Motor neuron (in vitro differentiated cells): ENCODE measurements at places on chromosomes 3 and 15.

DNA sequence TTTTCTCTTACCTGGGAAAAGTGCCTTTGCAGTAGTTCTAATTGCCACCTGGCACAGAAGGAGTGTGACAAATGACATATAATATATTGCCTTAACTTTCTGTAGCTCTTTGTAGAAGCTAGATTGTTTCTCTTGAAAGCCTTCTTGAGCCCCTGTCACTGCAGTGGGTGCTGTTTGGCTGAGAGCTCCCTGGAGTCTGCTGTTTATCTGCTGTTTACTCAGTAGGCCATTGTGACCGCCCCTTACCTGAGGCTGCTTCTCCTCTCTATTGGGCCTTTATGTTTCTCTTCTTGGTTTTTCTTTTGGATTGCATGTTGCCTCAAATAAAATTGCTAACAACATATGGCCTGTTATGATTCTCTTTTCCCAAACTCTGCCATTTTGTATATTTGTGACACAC is 16.7 kb downstream of the MAP2K5 start:
- no peak for ATAC-seq

DNA sequence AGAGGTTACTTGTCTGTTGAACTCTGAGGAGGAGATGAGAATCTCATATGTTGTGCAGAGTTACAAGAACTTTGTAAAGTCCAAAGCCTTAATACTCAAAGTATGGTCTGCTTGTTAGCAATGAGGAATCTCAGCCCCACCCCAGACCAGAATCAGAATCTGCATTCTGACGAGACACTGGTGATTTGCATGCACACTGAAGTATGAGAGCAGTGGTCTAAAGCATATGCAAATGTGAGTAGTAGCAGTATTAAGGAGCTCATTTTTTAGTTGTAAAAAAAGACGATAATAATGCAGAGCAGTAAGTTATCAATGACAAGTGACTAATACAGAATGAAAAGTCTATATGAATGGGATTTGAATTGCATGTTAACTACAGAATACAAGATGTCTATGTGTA is 327.7 kb downstream of the RYR3 start:
- ATAC-seq = peak; percentile 96

DNA sequence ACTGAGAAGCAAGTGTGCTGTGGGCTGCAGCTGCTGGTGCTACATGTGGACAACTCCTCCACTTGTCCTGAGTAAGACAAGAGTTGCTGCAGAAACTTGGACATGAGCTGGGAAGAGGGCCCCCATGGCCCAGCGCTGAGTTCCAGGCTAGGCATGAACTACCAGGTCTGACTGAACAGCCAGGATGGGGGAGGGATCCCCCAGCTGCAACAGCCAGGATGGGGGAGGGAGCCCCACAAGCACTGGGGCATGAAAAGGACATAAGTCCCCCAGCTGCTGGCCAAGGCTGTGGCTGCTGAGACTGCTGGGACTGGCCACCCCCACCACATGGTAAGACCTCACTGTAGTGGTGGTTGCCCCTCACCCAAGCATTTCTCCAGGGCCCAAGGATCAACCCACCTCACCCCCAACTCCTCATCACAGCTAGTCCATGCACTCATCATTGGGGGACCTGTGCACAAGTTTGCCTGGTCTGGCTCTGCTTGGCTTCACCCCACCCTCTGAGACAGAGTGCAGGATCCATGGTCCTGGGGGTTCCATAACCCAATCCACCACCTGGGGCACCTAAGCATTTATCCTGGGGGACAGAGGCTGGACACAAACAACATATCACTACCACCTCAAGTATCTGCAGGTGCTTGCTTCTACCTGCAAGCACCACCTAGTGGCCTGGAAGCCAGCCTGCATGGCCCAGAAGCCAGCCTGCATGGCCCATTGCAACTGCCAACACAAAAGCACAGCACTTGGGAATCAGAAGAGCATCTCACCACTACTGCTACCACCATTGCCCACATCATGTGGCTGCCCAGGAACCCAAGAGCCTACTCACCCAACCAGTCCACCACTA is 84.5 kb upstream of the STT3B start:
- no peak for ATAC-seq

DNA sequence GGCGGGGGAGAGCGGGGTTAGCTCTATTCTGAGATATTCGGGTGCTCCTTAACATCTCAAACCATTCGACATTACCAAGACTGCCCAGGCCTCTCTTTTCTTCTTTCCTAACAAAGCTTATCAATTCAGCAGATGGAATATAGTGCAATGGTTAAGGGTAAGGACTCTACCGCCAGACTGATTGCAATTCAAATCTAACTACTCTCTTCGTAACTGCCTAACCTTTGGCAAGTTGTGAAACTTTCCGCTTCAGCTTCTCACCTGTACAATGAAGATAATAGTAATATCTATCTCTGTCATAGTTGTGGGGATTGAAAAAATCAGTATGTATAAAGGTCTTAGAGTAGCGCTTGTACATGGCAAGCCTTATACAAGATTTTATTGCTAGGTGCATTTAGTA is 972 bp downstream of the UBA5 start:
- ATAC-seq = no peak

GRCh38 chr3:187986514-187986934 is 167.4 kb upstream of the LPP start:
- peak; percentile 80 for ATAC-seq

DNA sequence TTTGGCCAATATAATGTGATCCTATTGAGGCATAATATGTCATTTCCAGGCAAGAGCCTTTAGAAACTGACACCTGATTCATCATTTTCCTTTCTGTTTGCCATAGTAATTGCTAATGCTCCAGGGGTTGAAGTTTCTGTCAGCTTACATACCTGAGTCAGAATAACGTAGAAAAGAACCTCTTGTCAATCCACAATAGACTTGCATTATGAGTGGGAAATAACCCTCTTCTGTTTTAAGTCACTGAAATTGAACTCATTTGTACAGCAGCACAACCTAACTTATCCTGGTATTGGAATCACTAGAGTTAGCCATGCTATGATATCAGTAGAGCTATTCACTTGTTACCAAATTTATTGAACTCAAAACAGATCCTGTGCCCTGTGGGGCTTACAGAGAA is 101.7 kb upstream of the TP63 start:
- ATAC-seq = no peak

- peak; percentile 82 for ATAC-seq
These were observed 136.7 kb upstream of the TLE3 start for GRCh38 chr15:70234256-70234905.

DNA sequence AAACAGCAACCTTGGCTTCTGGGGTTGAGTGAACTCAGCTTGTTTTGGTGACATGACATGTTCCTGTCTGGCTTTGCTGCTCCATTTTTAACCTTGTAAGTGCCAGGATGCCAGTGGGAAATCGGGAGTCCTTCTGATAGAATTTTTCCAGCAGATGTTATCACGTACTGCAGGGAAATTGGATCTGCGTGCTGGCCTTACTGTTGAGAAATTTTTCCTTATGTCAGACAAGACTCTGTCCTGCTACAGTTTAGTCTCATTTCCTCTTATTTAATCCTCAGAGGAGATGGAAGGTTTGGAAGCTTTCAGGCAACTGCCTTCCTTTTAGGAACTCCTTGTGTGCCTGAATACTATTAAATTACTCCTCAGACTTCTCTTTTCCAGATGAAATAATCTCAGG is 80.6 kb downstream of the PGPEP1L start:
- no peak for ATAC-seq

- ATAC-seq = no peak
These were observed 19.2 kb upstream of the ITPKA start for GRCh38 chr15:41474436-41474835.

DNA sequence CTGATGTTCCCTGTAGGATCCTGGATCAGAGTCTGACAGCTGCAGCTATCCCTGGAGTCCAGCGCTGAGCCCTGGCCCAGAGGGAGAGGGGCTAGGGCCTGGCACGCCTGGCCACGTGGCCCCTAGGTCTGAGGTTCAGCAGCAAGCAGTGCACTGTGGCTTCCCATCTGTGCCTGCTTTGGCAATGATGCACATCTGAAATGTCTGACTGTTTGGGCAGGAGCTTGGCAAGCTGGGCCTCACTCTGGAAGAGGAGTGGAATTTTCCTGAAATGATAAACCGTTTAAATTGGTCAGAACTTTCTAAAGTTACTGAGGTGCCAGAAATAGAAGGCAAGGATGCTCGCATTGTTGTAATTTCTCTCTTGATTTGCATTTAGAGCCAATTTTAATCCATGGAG is 48.8 kb upstream of the MRPS22 start:
- ATAC-seq = no peak

DNA sequence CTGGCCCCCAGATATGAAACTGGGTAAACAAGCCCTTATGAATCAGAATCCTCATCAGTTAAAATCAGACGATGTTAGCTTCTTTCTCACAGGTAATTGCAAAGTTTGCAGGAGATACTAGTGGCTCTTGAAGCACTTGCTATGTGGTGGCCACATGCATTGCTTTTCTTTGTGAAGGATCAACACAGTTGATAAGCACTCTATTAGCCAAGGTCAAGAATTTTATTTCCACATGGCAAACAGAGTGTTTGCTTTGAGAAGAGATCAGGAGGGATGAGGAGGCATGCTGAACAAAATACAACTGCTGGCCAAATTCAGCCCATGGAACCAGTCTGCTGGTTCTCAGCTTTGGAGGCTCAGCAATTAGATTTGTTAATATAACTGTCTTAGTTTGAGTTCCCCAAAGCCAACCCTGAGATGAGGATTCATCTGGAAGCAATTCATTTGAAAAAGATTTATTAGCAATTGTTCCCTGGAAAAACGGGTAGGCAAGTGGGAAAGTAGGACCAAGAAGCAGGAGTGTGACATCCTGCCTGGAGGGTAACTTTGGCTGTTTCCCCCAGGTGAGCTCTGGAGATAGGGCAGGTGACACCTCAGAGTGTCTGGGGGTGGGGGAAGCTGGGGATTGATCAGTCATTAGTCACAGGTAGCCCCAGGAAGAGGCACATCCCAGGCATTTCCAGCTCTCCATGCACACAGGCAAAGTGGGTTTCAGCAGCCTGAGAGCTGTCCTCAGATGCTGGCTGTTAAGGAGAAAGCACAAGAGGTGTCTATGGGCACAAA is 180.3 kb downstream of the ABHD5 start:
- no peak for ATAC-seq

DNA sequence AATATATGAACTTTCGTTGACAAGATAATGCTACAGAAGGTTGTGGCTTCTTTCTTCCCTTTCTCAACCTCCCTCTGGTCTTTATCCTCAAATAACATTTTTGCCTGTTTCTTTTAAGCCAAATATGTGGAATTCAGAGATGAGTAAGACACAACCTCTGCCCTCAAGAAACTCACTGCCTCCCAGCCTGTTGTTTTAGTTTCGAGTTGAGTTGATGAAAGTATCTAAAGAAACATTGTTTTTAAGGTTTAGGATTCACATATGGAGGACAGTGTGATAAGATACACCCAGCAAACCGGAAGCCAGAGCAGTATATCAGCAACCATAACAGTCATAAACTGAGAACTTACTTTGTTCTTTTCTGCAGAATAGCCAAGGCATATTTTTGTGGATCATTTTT is 218.6 kb downstream of the THSD4 start:
- no peak for ATAC-seq

DNA sequence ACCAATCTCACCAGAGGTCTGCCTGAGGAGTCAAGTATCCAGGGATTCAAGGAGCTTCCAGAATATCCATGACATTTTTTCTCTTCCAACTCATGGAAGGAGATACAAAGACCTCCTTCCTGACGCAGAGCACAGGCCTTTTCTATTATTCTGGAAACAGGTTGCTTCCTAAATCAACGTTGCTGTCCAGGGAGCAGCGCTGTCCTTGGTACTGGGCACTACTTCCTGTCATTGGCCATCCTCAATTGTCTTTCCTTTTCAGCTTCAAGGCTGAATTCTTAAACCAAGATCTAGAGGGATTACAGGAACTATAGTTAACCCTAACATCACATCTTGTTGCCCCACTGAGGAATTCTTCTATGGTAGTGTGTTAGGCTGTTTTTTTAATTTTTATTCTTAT is 50.4 kb upstream of the TBC1D21 start:
- no peak for ATAC-seq

- ATAC-seq = no peak
These were observed 87.0 kb downstream of the FILIP1L start for GRCh38 chr3:100027321-100027720.

- ATAC-seq = no peak
These were observed 60.0 kb downstream of the MLH1 start for GRCh38 chr3:37053337-37053736.

- ATAC-seq = no peak
These were observed 9.0 kb downstream of the UROC1 start for GRCh38 chr3:126508564-126508964.

DNA sequence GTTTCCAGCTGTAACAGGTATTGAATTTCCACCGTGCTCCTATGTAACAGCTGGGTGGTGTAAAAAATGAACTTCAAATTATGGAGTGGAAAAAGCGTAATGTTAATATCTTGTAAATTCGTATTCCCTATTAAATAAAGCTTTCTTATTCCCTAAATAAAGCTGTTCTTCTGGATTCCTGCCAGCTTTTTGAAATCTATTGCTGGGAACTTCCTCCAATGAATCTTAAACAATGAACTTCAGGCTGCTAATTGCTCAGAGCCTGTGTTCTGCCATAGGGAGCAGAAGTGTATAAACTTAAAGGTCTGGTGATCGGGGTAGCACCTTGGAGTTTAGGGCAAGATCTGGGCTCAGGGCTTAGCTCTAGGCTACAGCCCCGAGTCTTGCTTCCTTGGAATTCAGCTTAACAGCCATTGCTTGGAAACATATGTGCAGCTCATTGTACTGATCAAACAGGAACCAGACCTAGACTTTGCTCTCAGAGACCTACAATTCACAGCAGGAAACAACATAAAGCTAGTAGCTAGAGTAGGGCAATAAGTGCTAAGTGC is 1.4 kb downstream of the ARL14 start:
- ATAC-seq = no peak

GRCh38 chr3:138449490-138449889 is 15.1 kb downstream of the ESYT3 start:
- no peak for ATAC-seq

DNA sequence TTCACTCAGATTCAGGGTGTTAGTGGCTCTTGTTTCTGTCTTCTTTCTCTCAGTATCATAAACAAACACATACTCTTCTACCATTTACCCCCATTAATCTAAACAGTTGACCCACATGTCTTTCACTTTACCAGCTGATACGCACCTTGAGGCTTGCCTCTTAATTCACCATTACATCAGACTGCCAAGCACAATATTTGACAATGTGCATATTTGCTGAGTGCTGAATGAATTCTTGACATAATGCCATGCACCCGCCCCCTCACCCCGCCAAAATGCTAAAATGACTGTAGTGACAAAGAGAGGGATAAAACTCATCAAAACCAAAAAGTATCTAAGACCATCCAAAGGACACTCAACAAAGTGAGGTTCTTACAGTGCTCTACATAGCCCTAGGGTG is 57.4 kb downstream of the NGLY1 start:
- no peak for ATAC-seq

- ATAC-seq = no peak
These were observed 1154.0 kb downstream of the IGSF11 start for GRCh38 chr3:117880638-117881037.

- ATAC-seq = peak; percentile 34
These were observed 170.2 kb downstream of the FNDC3B start for GRCh38 chr3:172209333-172210321.
